Activated naive CD4-positive, alpha-beta T cell treated with anti-CD3 and anti-CD28 coated beads, Interleukin-2, amount 50 U/mL, for 16 hours (primary cell): ENCODE measurements at places on chromosomes 2 and 18.

DNA sequence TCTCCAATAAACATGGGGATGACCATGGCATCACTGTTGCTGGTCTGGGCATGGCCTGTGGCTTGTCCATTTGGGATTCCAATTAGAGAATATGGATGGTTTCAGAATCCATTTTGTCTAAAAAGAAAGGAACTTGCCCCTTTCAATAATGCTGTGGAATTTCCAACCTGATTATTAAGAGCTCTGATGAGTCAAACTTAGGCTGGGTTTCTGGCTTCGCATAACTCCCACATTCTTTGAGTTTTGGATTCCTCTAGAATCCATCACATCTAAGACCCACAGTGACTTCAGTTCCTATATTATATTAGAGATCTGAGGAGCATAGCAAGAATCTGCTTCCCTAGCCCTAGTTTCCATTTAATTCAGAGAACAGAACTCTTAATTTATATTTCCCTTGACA, 531.5 kb downstream of the TNS1 start:
- DNase-seq, result no peak

DNA sequence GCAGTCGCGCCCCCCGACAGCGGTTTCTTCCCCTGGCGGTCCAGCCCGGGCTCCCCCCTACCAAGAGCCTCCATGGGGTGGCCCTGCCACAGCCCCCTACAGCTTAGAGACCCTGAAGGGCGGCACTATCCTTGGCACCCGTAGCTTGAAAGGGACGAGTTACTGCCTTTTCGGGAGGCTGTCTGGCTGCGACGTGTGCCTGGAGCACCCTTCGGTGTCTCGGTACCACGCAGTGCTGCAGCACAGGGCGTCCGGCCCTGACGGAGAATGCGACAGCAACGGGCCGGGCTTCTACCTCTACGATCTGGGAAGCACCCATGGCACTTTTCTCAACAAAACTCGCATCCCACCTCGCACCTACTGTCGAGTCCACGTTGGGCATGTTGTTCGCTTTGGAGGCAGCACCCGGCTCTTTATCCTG, 475 bp downstream of the SLC4A1AP start:
- DNase-seq, result no peak

GRCh38 chr2:129912871-129913694, 66.4 kb upstream of the RAB6C start:
- DNase-seq, result no peak

DNA sequence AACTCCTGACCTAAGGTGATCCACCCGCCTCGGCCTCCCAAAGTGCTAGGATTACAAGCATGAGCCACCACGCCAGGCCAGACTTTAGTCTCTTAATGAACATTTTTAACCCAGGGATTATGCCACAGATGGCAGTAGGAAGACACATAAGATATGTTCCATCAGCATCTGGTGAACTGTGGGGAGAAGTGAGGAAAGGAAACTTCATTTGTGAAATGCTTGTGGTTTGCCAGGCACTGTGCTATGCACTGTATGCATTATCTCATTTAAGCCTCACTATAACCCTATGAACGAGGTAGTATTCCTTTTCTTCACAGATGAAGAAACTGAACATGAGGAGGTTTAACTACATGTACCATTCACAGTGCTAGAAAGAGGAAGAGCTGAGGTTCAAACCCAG, 29.3 kb downstream of the PTRHD1 start:
- DNase-seq, result no peak

GRCh38 chr2:148939271-148939670, 64.2 kb downstream of the KIF5C start:
- DNase-seq, result no peak
